H7 (cell line): ENCODE measurements at places on chromosomes 4 and X.

- DNase-seq = peak; percentile 53
Measured at GRCh38 chr4:26787461-26788340, 72.9 kb upstream of the STIM2 start.

DNA sequence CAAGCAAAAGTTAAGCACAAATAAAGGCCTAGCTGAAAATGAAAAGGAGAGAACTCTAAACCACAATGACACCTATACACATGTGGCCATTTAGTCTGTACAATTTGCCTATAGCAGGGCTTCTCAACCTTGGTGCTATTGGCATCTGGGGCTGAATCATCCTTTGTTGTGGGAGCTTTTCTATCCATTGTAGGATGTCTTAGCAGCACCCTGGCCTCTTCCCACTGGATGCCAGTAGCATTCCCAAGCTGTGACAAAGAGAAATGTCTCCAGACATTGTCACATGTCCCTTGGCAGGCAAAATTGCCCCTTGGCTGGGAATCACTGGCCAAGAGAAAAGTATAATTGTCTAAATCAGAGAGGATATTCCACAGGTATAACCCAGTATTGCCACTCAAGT lies 13.5 kb upstream of the PRPS2 start:
- no peak for DNase-seq

DNA sequence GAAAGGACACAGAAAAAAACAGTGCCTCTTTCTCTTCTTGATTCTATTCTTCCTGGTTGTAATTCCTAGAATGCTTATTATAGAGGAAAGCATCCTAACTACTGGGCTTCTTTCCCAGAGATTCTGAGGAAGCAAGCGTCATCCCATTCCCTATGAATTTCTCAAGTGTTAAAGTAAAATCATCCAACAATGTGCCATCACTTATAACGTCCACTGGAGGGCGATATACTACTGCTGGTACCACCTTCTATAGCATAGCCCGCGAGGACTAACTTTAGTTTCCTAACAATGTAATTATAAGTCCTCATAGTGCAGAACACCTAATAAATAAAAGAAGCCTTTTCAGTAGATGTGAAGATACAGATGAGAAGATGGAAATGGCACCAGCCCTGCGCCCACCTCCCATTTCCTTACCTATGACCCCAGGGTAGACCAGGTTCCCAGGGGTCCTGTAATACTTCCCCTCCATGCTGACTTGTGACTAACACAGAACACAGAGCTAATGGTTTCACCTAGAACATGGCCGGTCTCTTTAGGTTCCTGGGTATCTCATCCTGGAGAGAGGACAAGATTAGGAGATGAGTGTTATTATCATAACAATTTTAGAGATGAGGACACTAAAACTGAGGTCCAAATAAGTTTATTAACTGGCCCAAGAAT lies 4.2 kb downstream of the CENPVL3 start:
- DNase-seq = peak; percentile 19

- no peak for DNase-seq
Measured at GRCh38 chr4:101014417-101014816, 332.9 kb downstream of the PPP3CA start.

- no peak for DNase-seq
Measured at GRCh38 chrX:115565888-115566287, 4.9 kb downstream of the PLS3 start.

DNA sequence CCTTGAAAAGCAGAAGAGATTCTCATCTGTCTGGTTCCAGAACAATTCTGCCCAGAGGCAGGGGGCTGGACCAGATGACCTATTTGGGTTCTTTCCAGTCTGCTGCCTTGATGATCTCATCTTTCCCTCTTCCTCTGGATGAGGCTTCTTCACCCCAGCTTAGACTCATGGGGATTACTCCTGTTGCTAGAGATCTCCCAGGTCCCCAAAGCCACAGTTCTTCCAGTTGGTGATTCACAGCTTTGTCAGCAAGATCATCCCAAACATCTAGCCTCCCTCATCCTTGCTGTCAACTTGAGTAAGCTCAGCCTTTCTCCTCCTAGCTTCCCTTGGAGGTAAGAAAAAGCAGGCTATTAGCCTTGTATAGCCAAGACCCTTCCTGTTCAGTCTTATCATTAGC lies 64.2 kb upstream of the PJA1 start:
- DNase-seq = no peak

DNA sequence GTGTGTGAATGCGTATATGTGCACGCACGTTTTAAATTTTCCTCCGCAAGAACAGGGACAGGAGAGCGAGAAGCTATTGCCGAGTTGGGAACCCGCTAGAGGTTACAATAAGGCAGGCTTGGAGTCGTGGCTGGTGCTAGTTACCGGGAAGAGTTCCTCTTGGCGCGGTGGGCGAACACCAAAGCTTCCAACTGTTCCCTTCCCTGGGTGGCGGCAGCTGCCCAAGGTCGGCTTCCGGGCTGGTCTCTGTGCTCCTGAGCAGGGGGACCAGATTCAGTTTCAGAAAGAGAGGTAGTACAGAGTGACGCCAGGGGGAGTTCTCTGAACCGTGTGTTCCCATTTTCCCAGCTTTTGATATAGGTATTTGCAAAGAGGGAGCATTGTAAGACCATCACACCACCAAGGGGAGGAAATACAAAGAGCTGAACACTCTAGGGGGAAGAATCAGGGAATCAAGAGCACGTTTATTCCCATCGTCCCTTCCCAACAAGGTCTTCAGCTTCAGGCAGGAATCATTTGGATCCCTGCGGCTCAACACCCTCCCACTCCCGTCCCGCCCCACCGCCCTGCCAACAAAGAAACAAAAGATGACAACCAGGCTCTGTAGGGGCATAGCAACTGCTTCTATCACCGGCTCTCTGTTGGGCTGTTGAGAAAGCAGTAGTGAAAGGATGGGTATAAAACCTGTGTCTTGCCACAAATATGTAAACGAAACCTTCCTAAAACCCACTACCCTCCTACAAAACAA lies 113.6 kb upstream of the TEX13C start:
- peak; percentile 58 for DNase-seq

GRCh38 chr4:162352580-162353107 lies 188.8 kb upstream of the FSTL5 start:
- DNase-seq = no peak

DNA sequence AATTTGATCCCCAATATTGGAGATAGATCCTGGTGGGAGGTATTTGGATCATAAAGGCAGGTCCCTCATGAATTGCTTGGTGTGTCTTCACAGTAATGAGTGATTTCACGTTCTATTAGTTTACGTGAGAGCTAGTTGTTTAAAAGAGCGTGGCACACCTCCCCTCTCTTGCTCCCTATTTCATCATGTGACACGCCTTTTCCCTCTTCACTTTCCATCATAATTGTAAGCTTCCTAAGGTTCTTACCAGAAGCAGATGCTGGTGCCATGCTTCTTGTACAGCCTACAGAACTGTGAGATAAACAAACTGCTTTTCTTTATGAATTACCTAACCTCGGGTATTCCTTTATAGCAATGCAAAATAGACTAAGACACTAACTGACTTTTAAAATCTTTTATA lies 34.0 kb upstream of the FMR1 start:
- DNase-seq = no peak

GRCh38 chrX:124378643-124379042 lies 32.3 kb downstream of the SH2D1A start:
- no peak for DNase-seq

DNA sequence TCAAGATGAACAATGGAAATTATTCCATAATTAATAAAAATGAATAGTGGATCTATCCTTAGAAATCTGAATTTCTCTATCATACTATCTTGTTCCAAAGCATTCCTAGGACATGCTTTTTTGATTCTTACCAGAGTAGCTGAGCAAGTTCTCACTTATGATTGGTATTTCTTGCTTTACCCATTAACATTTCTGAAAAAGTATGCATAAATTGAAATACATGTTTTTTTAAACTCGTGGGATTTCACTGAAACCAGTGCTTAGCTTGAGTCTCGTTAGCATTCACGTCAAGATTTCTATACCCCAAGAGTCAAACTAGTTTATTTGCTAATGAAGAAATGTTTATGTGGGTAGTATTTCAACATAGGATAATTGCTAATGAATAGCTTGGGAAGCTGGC lies 89.0 kb downstream of the ELOVL6 start:
- DNase-seq = no peak

GRCh38 chr4:8745005-8745790 lies 126.4 kb downstream of the HMX1 start:
- DNase-seq = no peak

DNA sequence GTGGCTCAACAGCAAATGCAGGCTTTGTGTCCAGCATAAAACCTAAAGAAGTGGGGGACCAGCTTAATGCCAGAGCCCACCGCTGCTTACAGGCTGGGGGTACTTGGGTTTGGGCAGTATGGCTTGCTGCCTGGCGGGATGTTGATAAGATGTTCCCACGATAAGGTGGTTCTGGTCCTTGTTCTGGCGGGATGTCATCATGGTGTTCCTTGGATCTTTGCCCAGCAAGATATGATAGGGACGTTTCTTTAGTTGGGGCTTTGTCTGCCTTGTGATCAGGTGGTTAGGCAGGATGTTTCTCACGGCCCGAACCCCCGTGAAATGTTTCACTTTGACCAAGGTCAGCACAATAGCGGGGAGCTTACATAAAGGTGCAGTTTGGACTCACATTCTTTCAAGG lies 35.3 kb downstream of the PNPLA4 start:
- no peak for DNase-seq

DNA sequence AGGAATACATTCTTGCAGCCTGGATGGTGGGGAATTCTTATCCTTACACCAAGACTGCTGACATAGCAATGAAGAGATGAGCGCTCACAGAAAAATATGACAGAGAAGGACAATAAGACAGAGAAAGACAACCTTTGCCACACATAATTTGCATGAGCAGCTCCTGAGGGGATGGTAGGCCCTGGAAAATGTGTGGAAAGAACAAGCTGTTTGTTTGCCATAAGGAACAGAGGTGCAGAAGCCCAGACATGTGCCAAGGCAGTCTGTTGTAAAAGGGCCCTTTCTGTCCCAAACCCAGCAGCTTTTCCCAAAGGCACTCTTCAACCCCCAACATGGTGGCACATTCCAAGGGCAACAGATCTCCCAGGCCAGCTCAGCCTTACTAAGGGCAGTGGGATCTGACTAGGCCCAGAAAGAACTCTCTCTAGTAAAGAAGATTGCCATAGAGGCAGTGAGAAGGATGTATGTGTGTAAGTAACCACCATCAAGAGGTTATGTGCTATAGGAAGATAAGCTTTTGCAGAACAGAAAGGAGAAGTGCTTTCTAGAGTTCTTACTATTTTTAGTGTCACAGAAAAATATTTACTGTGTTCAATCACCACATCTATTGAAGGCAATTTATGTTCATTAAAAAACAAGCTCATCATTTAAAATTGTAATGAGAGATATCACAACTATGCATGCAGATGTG lies 287.0 kb upstream of the RASGEF1B start:
- no peak for DNase-seq

DNA sequence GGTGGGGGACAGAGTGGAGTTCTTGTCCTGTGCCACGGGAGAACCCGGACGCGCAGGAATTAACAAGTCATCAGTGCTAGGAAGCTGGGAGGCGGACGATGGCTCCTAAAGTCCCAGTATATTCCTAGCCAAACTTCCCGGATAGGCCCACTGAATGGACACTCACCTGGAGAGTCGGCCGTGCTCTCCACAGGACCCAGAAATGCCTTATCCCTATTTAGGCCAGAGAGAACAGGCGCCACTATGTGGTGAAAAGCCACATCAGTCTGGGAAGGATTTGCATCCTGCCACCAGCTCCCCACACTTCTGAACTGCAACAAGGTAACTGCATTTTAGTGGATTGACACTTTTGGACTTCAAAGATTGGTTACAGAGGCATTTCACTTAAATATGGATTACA lies 1.1 kb downstream of the CFAP299 start:
- peak; percentile 54 for DNase-seq

DNA sequence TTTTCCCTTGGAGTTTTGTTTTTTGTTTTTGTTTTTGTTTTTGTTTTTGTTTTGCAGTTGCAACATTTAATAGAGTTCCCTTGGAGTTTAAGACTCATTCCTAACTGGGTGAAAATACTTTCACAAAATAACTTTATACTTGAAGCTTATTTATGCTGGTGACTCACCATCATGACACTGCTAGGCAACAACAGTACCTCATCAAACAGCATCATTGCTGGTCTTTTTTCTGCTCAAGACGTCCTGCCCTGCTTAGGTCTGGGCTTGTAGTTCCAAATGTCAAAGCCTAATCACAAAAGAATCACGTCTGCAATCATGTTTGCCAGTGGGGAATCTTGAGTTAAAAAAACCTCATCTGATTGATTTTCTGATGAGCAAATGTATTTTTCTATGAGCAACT lies 105.7 kb upstream of the PRPS2 start:
- DNase-seq = no peak

DNA sequence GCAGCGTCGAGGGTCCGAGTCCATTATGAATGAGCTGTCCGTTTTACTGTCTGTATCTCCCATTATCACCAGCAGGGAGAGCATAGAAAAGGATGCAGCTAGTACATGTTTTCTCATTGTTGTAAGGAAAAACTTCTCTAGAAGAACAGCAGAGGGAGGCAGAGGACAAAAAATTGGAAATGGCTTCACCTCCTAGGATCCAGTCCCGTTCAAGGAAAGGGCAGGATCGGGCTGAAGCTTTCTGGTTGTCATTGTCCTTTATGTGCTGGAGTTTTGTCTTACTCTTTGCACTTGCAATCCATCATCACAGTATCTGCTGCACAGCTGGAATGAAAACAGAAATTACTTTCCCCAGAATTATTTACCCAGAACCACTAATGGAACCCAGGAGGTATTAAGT lies 14.7 kb downstream of the NDP start:
- peak; percentile 35 for DNase-seq
